Activated naive CD4-positive, alpha-beta T cell (primary cell): ENCODE measurements at places on chromosomes 6 and 20.

GRCh38 chr20:64238851-64239387 is 16.6 kb upstream of the PCMTD2 start:
- DNase-seq, result no peak

- no peak for DNase-seq
Measured at GRCh38 chr6:24829657-24830056, 30.9 kb upstream of the ARMH2 start.

- DNase-seq, result no peak
Measured at GRCh38 chr20:44979090-44979621, 12.8 kb downstream of the STK4 start.

- DNase-seq, result no peak
Measured at GRCh38 chr20:1297486-1297885, 31.4 kb downstream of the SNPH start.

DNA sequence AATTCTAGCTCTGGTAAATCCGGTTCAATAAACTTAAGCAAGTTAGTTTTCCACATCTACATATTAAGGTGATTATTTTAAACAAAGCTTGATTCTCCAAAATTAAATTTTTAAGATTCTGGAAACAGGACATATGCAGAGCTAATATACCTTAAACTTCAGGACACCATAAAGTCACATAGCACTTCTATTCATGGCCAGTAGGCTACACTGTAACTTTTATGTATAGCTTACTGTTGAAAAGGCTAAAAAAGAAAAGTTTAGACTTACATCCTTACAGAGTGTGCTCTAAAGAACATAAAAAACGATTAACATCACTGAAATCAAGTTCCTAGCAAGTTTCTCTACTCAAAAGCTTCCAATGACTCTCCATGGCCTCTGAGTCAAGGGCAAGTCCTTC is 224.7 kb downstream of the PTPRK start:
- no peak for DNase-seq
